ENCODE measurements at places on chromosomes 11 and 22.

GRCh38 chr11:8729837-8730696, 47.5 kb downstream of the RPL27A start:
- H3K36me3 ChIP-seq = no peaks in the 10 kb centered on the region
- no peaks in the 10 kb centered on the region for H3K4me1 ChIP-seq
- H3K27me3 ChIP-seq = no peaks in the 10 kb centered on the region
- DNase-seq = no peak

DNA sequence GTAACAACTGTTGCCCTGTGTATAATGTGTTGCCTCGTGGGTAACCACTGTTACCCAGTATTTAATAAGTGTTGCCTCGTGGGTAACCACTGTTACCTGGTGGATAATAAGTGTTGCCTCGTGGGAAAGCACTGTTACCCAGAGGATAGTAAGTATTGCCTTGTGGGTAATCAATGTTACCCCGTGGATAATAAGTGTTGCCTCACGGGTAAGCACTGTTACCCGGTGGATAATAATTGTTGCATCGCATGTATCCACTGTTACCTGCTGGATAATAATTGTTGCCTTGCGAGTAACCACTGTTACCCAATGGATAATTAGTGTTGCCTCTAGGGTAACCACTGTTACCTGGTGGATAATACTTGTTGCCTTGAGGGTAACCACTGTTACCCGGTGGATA, 17.1 kb upstream of the NXPE4 start:
- H3K27ac ChIP-seq = no peak overlapping the region
- no peak for DNase-seq
- H3K4me1 ChIP-seq = no peaks in the 10 kb centered on the region

DNA sequence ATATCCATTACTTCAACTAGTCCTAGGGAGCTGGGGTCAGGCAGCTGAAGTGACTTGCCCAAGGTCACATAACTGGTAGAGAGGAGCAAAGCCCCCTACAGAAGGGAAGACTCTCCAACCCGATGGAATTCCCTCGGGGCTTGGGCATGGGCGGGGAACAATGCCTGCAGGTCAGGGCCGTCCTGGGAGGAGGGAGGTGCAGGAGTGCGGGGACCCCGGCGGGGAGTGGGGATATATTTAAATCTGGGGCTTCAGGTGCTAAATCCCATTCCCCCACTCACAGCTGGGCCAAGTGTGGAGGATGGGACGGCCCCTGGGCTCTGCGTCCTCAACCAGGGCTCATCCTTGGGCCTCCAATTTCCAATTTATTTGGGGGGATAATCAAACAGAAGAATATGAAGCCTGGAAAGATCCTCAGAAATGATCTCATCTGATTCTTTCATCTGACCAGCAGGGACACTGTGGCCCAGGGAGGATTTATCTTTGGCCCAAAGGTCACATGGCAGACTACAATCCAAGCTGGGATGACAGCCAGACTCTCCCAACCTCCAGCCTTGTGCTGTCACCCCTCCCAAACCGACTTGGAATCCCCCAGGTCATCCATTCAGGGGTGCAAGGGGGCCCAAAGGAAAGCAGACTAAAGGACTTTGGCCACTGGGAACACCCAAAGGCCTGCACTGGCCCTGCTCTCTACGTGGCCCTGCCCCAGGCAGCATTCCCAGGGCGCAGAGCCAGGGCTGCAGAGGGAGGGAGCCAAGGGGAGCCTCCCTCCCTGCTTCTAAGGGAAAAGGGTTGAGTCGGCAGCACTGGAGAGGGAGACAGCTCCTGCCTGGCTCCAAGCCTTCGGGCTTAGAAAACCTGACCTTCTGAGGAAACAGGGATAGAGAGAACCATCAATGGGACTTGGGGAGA, 8.7 kb upstream of the C1QTNF6 start:
- peaks cover 9% of the 10 kb centered on the region for H3K36me3 ChIP-seq
- H3K4me1 ChIP-seq = peaks cover 46% of the 10 kb centered on the region
- no peak overlapping the region for H3K27ac ChIP-seq
- no peak for DNase-seq

- H3K4me3 ChIP-seq = no peak overlapping the region
- no peak for DNase-seq
- H3K36me3 ChIP-seq = no peaks in the 10 kb centered on the region
- H3K27ac ChIP-seq = no peak overlapping the region
- peaks cover 3% of the 10 kb centered on the region for H3K4me1 ChIP-seq
Observed at GRCh38 chr11:64069401-64070313, 33.9 kb downstream of the FLRT1 start.

DNA sequence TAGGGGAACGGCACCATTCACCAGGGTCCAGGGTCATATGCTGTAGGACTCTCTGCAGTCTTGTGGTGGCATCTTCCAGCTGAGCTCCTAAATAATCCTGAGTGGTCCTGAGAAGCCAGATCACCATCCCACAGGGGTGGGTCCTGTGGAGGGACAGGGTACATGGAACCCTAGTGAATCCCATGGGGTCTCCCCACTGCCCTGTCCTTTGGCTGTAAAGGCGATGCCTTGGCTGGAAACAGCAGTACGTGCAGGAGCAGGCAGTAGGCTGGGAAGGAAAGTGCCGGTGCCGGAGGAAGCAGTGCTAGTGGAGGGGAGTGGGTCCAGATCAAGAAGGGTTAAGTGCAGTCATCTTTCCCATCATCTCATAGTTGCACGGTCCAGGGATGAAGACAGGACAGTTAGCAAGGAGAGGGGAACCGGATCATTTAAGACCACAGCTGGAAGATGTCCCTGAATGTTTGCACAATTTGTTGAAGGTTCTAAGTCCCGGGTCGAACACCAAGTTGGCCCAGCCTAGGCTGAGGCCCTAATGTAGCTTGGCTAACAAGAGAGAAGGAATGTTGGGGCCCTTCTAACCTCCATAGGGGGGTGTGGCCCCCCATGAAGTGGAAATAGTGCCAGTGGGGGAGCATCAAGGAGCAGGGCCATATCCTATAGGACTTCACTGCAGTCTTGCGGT, 18.1 kb downstream of the TSPAN32 start:
- H3K4me1 ChIP-seq = no peaks in the 10 kb centered on the region
- no peak overlapping the region for H3K4me3 ChIP-seq
- H3K36me3 ChIP-seq = no peaks in the 10 kb centered on the region
- no peak for DNase-seq
- peaks cover 7% of the 10 kb centered on the region for H3K27me3 ChIP-seq

DNA sequence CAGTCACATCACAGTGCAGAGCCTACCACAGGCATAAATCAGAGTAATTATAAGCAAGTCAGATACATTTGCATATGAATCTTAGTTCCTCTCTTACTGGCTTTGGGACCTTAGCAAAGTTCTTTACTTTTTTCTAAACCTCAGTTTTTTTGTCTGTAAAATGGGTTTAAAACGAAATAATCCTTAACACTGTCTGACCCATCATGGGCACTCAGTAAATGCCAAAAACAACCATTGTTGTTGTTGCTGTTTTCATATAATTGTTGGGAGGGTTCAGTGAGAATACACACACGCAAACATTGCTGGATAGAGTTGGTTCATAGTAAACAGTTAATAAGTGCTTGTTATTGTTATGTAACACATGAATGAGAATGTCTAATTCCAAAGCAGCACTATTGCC, 184.9 kb downstream of the BLID start:
- no peaks in the 10 kb centered on the region for H3K36me3 ChIP-seq
- H3K27ac ChIP-seq = no peak overlapping the region
- no peak overlapping the region for H3K4me3 ChIP-seq
- no peaks in the 10 kb centered on the region for H3K27me3 ChIP-seq
- no peak for DNase-seq

GRCh38 chr11:31303644-31304180, 65.8 kb downstream of the DCDC1 start:
- H3K4me3 ChIP-seq = no peak overlapping the region
- DNase-seq = no peak
- no peaks in the 10 kb centered on the region for H3K36me3 ChIP-seq

DNA sequence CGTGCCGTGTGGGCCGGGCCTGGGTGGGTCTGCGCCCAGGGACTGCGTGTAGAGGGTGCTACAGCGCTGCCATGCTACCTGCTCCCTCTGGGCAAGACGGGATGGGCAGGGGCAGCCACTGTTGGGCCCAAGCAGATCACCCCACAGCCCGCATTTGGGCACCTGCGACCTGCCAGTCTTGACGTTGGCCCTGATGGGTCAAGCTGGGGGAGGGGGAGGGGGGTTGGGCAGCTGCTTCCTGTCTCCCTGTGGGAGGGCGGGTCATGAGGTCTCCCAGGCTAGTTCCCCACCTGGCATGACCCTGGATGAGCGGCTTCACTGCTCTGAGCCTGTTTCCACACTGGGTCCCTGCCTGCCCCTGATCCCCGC, 2.8 kb upstream of the RPS19BP1 start:
- peaks cover 17% of the 10 kb centered on the region for H3K36me3 ChIP-seq
- H3K27me3 ChIP-seq = no peaks in the 10 kb centered on the region
- peaks cover 19% of the 10 kb centered on the region for H3K4me1 ChIP-seq
- no peak for DNase-seq
- H3K4me3 ChIP-seq = no peak overlapping the region

GRCh38 chr11:14768526-14769188, 123.4 kb downstream of the CYP2R1 start:
- H3K4me3 ChIP-seq = peak overlapping the region; percentile 48
- H3K27me3 ChIP-seq = no peaks in the 10 kb centered on the region
- peak overlapping the region; percentile 89 for H3K27ac ChIP-seq
- H3K4me1 ChIP-seq = peaks cover 49% of the 10 kb centered on the region
- DNase-seq = peak; percentile 35

GRCh38 chr11:85137597-85137996, 489.5 kb downstream of the DLG2 start:
- no peaks in the 10 kb centered on the region for H3K4me1 ChIP-seq
- H3K36me3 ChIP-seq = no peaks in the 10 kb centered on the region
- DNase-seq = no peak
- H3K27me3 ChIP-seq = no peaks in the 10 kb centered on the region
- H3K27ac ChIP-seq = no peak overlapping the region
- no peak overlapping the region for H3K4me3 ChIP-seq

DNA sequence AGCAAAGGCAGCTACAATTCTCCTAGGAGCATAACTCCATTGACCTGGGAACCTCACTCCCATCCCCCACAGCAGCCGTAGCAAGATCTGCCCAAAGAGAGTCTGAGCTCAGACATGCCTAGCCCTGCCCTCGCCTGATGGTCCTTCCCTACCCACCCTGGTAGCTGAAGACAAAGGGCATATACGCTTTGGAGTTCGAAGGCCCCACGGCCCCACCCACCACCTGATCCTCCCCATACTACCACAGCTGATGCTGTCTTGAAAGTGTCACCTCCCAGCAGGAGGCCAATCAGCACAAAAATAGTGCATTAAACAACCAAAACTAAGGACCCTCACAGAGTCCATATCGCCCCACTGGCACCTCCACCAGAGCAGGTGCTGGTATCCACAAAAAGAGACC, 22.6 kb upstream of the GNAZ start:
- no peak overlapping the region for H3K4me3 ChIP-seq
- no peak overlapping the region for H3K27ac ChIP-seq
- DNase-seq = no peak
- no peaks in the 10 kb centered on the region for H3K4me1 ChIP-seq
- H3K36me3 ChIP-seq = no peaks in the 10 kb centered on the region
- peaks cover 21% of the 10 kb centered on the region for H3K27me3 ChIP-seq

DNA sequence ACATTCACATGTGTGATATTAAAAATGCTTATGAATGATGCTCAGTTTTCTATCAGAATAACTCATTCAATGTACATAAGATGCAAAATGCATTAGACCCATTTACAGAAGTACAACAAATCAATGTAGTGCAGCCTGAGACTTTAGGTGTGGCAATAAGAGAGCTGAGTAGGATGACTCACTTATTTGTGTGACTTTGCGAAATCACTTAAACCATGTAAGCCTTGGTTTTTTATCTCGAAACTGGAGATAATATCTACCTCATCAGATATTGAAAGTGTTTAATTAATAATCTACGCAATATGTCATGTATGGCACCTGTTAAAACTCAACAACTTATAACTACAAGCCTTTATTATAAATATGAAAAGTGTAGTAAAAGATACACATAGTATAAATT, 105.7 kb upstream of the LUZP2 start:
- no peaks in the 10 kb centered on the region for H3K36me3 ChIP-seq
- H3K27me3 ChIP-seq = no peaks in the 10 kb centered on the region
- no peak for DNase-seq
- H3K4me3 ChIP-seq = no peak overlapping the region
- H3K4me1 ChIP-seq = no peaks in the 10 kb centered on the region

DNA sequence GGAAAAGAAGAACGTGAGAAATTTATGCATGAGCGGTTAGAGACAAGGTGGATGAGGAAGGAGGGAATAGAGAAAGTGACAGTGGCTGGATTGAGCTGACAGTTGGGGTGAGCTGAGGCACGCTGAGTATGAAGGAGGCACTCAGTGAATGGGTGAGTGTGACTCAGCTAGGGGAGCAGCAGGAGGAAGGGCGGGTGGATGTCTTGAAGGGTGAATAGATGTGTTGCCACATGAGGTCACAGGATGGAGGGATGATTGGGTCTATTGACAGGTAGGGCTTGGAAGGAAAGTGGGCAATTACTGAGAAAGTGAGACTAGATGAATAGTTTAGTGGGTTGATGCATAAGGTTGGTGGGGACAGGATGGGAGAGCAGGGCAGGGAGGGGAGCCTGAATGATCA, 8.0 kb downstream of the IFITM10 start:
- no peak for DNase-seq
- no peak overlapping the region for H3K4me3 ChIP-seq
- H3K4me1 ChIP-seq = no peaks in the 10 kb centered on the region
- no peaks in the 10 kb centered on the region for H3K36me3 ChIP-seq
- no peak overlapping the region for H3K27ac ChIP-seq

DNA sequence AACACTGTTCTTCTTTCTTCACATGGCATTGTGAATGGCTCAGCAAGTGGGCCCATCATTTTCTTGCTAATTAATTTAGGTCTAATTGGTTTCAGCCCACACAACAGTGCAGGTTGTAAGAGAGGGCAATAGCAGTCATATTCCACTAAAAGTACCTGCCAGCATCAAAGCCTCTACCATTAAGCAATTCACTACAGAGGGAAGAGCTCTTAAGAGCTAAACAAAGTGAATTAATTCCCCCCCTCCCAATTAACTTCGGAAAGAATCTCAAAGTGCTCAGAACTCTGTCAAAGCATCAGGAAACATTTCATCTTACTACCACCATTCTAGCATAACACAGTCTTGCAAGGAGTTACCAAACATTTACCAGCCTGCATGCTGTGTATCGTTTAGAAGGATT, 133.9 kb upstream of the UBASH3B start:
- no peak overlapping the region for H3K27ac ChIP-seq
- no peak overlapping the region for H3K4me3 ChIP-seq
- H3K27me3 ChIP-seq = peaks cover 7% of the 10 kb centered on the region

DNA sequence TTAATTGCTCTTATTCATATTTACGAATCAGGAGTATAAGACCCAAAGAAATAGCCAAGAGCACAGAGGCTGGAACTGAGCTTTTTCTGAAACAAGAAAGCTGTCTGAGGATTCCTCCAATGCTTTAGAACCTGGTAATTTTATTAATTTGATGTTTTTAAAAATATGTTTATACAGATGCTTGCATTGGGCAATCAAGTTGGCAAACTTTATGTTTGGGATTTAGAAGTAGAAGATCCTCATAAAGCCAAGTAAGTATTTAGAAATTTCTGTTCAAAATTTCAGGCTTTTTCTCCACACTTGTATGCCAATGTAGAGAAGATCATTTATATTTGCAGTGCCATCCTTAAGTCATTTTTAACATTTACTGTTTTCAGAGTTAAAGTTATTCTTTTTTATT, 24.3 kb upstream of the HIKESHI start:
- peaks cover 20% of the 10 kb centered on the region for H3K4me1 ChIP-seq
- H3K4me3 ChIP-seq = no peak overlapping the region
- H3K27ac ChIP-seq = no peak overlapping the region
- peaks cover 65% of the 10 kb centered on the region for H3K36me3 ChIP-seq

Measured in T-helper 2 cell treated with Interferon-gamma antibody and Interleukin-4, amounts not matched to agents 5 μg/mL and 100 μg/mL, for 36 hours (primary cell).